ENCODE measurements at places on chromosomes 3 and 15. TPM values are rescaled to one million over a fixed set of nuclear protein-coding genes. Genes with fewer than 3 reads are reported as not detected.

Gene PLXNB1
- total RNA-seq = 14.2 TPM

Gene MAP1A
- 1.6 TPM for total RNA-seq

Gene GOLGA8R
- 0.24 TPM for total RNA-seq

Gene IFT80
- 44.7 TPM for total RNA-seq

Gene NEIL1
- total RNA-seq = 2.6 TPM

Gene GPR15
- 0.20 TPM for total RNA-seq

Gene GALNT15
- total RNA-seq = not detected

Gene SYNPR
- total RNA-seq = not detected

GRCh38 chr3:13301286-13301987, 118.7 kb downstream of the NUP210 start:
- DNase-seq = peak; percentile 68

DNA sequence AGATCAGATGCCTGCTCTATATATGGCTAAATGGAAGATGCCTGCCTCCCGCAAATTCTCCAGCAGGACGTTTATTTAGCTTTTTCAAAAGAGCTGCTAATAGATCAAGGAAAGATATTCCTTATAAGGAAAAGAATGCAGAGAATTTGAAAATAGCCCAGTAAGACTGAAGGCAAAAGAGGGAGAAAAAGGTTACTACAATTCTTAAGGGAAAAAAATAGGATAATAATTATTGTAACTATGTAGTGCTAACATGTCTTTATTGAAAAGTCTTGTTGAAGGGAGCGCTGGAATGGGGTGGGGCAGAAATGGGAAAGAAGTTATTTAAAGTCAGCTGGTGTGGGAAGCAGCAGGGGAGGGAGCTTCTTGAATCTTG, 2.9 kb downstream of the TPM1 start:
- DNase-seq = peak; percentile 53

DNA sequence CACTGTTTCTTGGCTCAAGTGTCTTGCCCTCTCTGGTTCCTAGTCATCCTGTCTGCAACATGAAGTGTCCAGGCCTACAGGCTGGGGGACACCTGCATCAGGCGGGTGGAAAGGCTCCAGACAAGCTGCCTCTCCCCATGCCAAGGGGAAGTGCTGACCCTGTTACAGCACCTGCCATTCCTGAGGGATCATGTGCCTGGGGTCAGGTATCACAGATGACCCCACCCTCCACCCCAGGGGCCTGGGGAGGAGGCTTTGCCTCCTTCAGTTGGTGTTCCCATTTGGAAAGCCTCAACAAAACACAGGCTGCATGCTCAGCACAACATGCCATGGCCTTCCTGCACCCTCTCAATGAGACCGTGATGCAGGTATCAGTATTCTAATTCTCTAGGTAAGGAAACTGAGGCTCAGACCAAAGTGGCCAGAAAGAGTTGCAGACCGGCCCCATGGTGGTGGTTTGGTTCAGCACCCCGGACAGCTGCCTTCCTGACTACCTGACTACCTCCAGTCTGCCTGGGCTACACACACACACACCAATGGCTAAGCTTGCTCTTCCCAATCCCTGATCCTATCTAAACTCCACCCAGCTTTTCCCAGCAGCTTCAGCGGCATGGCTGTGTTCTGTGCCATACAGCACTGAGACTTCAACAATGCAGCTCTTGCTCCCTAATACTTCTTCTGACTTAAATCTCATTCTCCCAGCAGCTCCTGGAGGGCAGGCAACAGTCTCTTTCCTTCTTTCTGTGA, 69.7 kb upstream of the LINGO1 start:
- peak; percentile 20 for DNase-seq

DNA sequence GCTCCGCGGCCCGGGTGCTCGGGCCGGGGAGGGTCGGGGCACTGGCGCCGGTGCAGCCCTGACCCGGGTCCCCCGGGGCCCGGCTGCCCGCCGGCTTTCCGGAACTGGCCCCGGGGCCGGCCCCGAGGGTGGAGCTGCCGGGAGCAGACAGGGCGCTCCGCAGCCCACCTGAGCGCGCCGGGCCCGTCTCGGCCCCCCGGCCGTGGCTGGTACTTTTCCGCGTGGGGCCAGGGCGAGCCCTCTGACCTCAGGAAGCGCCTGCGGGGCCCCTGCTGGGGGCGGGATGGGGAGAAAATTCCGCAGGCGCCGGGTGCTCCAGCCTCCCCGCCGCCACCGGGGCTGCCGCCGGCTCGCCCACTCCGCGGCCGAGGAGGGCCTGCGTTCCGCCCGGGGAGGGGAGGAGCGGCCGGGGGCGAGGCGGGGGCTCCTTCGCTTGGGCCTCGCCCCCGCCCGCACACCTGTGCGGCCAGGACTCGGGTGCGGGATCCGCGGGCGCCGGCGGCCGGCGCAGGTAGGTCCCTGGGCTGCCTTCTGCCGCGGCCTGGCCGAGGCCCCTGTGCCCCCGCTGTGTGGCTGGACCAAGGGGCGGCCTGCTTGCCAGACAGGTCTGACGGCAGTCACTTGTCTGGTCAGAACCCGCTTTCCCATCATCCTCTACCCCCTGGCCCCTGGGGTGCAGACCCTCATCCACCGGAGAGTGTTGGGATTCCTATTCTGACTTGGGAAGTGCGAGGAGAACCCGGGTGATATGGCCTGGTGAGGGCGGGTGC, 3.5 kb downstream of the FURIN start:
- peak; percentile 23 for DNase-seq

GRCh38 chr3:187264911-187265310, 26.6 kb downstream of the MASP1 start:
- DNase-seq = no peak

- DNase-seq = no peak
Observed at GRCh38 chr3:29514170-29514569, 233.3 kb downstream of the RBMS3 start.

DNA sequence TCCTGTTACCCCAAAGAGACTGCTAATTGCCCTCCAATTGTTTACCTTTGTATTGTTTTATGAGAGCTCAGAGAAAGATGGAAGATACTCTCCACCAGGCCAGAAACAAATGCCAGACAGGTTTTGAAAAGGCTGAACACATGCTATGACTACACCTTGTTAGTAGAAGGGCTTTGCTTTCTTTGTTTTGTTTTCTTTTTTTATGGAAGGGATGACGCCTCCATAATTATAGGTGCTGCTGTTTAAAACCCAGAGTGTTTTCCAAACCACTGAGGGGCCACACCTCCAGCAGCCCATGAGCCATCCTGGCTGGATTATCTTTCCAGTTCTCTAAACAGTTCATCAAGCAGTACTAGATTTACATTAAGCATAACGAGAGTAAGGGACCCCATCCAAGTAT, 5.6 kb upstream of the FOXP1 start:
- DNase-seq = no peak

GRCh38 chr15:99592145-99592791, 26.5 kb downstream of the MEF2A start:
- peak; percentile 9 for DNase-seq

DNA sequence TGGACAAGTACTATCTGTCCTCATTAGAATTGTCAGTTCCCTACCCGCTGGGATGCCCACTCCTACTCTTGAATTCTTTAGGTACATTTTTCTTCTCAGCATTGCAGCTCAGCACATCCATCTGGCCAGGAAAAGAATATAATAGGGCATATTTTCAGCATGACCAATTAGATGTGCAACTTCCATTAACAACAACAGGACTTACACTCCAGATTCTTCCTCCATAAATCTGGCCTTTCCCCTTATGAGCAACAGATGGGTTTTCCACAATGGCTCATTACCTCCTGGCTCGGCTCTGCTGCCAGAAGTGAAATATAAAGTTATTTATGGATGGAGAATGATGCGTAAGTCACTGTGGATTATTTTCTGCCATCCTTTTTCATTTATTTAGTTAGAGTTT, 443.8 kb upstream of the TGFBR2 start:
- peak; percentile 85 for DNase-seq

DNA sequence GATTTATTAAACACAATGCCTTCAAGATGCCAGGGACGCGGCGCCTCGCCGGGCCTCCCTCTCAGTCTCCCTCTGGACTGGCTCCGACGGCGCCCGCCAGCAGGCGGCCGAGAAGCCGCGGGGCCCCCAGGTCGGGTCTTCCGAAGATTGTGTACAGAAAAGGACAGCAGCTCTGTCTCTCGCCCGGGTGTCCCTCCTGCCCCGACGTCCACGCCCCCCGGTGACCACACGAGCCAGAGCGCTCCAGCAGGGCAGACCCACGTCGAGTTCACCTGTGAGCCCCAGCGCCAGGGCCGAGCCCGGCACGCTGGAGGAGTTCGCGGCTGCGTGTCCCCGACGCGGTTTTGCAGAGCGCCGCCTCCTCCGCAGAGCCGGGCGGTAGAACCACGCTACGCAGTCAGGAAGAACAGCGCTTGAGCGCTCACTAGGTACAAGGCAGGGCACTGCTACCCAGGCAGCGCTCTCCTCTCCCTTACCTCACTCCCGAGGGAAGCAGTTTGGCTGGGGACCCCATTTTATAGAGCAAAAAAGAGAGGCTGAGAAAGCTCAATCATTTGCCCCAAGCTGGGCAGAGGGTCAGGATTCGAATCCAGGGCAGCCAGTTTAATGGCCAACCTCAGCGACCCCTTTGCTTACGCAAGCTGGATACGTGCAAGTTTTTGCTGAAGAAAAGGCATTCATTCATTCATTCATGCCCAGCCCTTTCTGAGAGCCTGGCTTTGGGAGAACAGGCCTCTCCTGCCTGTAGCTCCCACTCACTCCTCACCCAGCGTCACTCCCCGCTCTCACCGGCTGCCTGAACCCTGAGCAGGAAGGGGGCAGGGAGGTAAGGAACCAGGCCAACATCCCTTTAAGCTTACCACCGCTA, 3.0 kb upstream of the TLE3 start:
- DNase-seq = peak; percentile 47

GRCh38 chr15:57662091-57662744, 44.3 kb upstream of the POLR2M start:
- DNase-seq = no peak

- DNase-seq = no peak
Observed at GRCh38 chr3:32186876-32187275, 51.6 kb upstream of the CMTM8 start.

DNA sequence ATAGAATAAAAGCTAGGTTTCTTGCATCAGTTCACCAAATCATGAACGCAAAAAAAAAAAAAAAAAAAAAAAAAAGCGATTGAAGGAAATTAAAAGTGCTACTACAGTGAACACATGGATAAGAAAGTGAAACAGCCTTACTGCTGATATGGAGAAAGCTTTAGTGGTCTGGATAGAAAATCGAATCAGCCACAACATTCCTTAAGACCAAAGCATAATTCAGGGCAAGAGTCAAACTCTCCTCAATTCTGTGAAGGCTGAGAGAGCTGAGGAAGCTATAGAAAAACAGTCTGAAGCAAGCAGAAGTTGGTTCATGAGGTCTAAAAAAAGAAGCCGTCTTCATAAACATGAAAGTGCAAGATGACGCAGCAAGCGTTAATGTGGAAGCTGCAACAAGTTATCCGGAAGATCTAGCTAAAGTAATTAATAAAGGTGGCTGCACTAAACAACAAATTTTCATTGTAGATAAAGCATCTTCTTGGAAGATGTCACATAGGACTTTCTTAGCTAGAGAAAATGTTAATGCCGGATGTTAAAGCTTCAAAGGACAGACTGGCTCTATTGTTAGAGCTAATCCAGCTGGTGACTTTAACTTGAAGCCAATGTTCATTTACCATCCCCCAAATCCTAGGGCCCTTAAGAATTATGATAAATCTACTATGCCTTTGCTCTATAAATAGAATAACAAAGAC, 19.2 kb downstream of the P3H2 start:
- DNase-seq = peak; percentile 76

GRCh38 chr3:65170390-65171042, 482.7 kb upstream of the ADAMTS9 start:
- DNase-seq = peak; percentile 74

DNA sequence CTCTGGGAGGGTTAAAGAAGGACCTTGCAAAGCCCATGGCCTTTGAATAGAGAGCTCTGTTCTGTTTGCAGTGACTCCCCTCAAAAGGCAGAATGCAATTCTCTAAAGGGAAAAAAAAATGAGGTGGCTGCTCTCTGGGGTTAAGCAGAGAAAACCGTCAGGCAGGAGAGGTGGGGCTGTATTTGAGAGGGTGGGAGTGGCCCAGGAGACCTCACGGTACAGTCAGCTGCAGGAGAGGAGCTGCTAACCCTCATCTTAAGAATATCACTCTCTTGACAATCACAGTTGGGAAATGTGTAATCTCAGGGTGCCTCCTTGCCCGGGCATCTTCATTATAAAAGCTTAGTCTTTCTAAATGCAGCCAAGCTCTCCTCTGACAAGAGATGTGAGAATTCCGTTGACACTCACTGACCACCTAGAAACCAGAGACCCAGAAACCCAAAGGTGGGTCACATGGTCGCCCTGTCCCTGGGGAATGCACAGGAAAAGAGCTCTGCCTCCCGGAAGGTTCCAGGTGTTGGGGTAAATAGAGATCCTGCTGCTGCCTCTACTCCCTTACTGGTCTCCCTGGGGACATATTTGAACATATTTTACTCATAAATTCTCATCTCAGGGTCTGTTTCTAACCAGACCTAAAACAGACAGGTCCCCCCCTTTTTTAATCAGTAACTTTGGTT, 159.1 kb upstream of the CTDSPL start:
- DNase-seq = no peak

DNA sequence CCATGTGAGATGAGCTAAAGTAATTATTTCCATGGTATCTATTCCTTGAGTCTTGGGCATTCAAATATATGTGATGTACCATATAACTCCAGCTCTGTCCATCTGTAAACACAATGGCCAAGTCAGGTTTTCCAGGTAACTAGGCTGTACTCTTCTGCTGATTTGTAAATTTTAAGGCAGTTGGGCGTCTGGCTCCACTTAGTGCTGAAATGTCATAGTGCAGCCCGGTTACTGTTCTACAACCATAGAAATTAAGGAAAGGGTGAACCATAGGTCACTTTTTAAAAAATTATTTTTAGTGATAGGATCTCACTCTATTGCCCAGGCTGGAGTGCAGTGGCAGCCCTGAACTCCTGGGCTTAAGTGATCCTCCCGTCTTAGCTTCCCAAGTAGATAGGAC, 44.7 kb upstream of the GOLM2 start:
- no peak for DNase-seq

DNA sequence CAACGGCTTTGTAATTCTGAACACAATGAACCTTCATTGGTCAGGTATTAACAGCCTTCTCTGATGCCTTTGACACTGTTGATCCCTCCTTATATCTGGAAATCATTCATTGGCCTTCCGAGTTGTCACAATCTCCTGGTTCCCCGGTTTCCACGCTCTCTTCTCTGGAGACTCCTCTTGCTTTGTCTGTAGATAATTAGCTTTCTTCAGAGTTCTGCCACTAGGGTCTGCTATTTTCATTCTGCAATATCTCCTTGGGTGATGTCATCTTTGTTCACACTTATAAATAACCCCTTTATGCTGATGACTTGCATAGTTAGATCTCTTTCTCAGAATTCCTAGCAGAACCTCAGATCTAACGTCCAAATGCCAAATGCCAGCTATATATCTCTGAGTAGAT, 583.8 kb upstream of the ZNF717 start:
- no peak for DNase-seq

- DNase-seq = peak; percentile 74
Observed at GRCh38 chr3:112653881-112654300, 12.9 kb upstream of the CCDC80 start.

- DNase-seq = peak; percentile 78
Observed at GRCh38 chr3:158659454-158660237, 12.8 kb downstream of the LXN start.

All from RPMI7951 (cell line).